Stimulated activated CD8-positive, alpha-beta memory T cell treated with anti-CD3 and anti-CD28 coated beads, Interleukin-7, amount 100 ng/mL, for 1 hour (primary cell): ENCODE measurements at places on chromosomes 4 and X.

- DNase-seq, result no peak
Measured at GRCh38 chr4:158929939-158930638, 161.3 kb downstream of the FNIP2 start.

DNA sequence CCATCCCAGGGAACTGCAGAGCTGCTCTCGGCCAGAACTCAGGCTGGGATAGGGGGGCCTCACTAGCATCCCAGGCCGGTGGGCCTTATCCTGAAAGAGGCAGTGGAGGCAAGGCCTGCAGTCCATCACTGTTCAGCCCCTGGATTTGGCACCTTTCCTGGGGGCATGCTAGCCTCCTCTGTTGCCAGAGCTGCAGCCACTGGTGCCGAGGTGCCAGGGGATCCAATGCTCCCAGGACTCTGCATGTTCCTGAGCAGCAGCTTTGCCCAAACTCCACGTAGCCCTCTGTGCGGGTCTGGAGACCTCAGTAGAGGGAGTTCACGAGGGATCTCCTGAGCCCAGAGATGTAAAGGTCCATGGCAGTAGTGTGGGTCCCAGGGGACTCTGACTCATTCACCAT lies 551.7 kb upstream of the AMOT start:
- no peak for DNase-seq

GRCh38 chr4:109739547-109739946 lies 9.7 kb upstream of the PLA2G12A start:
- DNase-seq, result no peak

GRCh38 chr4:108520807-108521206 lies 99.6 kb upstream of the RPL34 start:
- no peak for DNase-seq

- no peak for DNase-seq
Measured at GRCh38 chr4:90189178-90189577, 62.0 kb downstream of the CCSER1 start.

GRCh38 chr4:151408380-151408629 lies 671 bp upstream of the FHIP1A start:
- DNase-seq, result no peak

DNA sequence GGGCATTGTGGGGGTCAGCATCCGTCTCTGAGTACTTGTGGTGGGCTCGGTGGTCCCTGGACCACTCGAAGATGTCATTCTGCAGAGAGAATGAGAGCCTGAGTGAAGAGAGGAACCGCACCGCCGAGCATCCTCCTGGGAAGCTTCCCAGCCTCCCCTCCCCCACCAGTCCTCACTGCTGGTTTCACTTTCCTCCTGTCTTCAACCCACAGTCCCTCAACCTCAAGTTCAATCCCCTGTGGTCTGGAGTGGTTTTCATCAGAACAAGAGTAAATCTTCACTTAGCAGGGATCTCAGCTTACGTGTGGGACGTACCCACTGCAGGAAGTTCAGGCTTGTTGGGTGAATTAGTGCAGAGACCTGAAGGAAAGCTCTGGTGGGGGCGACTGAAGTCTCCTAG lies 117.8 kb downstream of the SCD5 start:
- no peak for DNase-seq

DNA sequence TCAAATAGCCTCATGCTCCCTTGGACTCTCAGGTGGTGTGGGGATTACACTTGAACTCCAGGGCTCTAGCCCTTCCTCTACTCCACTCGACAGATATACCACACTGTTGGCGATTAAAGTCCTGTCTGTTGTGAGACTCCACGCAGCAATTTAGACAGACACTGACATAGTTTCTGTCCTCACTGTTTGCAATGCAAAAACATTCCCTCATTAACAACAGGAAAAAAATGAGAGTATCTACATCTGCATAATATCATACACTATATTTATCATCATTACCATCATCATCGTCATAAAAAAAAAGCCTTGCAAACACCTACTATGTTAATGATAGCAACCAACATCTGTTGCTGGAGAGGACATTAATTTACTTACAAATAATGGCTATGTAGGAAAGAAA lies 132.4 kb downstream of the RASL11B start:
- DNase-seq, result no peak

GRCh38 chrX:72381439-72382201 lies 75.9 kb upstream of the CITED1 start:
- DNase-seq, result no peak

DNA sequence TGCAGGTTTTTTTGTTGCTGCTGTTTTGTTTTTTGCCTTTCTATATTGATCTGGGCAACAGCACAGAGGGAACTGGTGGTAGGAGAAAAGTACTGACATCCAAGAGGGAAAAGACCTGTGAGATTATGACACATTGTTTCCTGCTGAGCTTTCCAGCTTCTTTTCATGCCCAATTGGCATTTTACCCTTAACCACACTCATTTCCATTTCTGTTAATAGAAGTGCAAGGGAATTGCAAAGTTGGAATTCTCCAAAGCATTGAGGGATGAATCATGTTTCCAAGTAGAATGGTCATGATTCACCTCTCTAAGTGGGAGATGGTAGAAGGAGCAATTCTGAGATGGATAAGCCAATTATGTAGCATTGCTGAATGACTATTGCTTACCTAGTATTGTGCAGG lies 161.5 kb downstream of the PPARGC1A start:
- DNase-seq, result no peak

DNA sequence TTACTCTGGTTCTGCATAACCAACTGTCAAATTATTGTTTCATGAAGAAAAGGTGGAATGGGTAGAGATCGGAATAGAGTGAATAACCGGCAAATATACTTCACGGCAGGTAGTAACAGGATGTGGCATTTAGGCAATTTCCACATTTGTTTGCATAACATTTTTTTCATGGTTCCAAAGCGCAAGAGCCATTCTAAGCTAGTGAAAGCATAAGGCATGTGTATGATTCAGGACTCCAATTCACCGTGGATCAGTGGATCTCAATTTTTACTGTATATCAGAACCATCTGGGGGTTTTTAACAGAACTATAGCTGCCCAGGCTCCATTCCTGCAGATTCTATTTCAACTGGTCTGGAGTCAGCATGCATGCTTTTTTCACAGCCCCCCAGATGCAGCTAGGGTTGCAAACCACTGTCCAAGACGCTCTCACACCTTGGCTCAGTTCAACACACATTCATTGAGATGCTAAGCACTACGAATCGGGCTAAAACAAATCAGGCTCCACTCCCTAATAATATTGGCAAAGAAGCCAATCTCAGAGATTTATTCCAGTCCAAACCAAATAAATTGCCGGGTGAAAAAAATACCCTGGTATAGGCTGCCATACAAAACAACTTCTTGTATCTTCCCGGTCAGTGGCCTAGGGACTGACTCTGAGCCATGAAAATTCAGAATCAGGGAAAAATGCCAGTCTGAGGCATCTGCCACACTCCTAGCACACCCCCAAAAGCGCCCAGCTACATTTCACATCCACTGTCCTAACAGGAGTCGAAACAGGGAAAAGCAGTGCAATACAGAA lies 30.0 kb downstream of the AFAP1 start:
- no peak for DNase-seq

DNA sequence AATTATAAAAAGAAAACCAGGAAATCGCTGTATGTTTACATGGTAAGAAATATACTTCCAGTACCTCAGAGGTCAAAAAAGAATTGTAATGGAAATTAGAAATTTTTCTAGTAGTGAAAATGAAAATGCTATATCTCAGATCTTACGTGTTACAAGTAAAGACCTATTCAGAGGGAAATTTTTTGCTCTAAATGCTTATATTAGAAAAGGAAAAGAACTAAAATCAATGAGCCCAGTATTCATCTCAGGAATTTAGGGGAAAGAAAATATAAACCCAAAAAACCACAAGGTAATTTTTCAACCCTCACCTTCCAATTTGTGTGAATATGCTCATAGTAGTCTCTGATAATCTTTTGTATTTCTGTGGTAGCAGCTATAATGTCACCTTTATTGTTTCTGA lies 145.6 kb downstream of the RAP1GDS1 start:
- DNase-seq, result no peak

- no peak for DNase-seq
Measured at GRCh38 chr4:3467601-3468031, 4.5 kb downstream of the DOK7 start.

- DNase-seq, result no peak
Measured at GRCh38 chr4:38562751-38563198, 101.2 kb upstream of the KLF3 start.

- no peak for DNase-seq
Measured at GRCh38 chr4:139682741-139683151, 17.1 kb downstream of the MGST2 start.

GRCh38 chrX:97326456-97326855 lies 442.7 kb downstream of the RPA4 start:
- no peak for DNase-seq

DNA sequence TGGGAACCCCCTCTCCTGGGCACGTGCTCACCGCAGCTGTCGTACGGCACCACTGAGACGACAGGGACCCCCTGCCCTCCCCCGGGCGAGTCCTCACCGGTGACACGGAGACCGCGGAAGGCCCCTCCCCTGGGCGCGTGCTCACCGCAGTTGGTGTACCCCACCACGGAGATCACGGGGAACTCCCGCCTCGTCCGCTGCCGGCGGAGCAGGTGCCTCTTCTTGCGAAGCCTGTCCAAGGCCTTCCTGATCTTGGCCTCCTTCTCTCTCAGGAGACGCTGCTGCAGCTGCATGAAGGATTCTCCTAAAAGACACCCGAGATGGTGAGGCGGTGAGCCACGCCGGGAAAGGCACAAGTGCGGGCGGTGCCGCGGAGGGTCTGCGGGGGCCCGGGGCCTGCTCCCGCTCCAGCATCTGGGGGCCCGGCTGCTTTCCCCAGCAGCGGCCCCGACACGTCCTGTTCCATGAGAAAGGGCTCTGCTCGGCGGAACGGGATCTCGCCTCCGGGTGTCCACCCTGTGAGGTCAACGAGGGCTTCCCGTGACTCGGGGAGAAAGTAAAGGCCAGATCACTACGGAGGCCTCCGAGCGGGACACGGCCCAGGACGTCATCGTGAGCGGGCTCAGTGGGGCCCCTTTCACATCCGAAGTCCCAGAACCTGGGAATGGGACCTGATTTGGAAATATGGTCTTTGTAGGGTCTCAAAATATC lies 5.8 kb downstream of the GTPBP6 start:
- DNase-seq, result no peak

DNA sequence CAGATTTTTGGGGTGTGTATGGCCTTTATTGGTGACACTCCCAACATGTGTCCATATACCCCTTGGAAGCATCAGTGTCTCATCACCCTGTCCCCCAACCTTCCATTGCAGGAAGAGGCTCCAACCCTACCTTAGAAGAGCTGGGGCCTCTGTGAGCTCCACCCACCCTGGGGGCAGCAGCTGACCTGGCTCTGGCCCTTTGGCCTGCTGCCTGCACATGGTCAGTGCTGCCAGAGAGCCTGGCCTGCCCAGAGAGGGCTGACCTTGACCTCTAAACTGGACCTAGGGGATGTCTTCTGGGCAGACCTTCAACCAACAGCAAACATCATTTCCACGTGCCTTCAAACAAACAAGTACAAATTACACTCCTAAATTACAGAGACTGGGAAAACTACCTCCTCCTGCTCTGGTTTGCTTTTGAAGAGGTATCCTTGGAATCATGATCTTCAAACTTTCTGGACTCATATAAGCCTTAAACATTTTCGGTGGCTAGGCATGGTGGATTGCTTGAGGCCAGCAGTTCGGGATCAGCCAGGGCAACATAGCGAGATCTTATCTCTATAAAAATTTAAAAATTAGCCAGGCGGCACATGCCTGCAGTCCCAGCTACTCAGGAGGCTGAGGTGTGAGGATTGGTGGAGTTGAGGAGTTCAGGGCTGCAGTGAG lies 27.3 kb upstream of the KIAA0232 start:
- no peak for DNase-seq

DNA sequence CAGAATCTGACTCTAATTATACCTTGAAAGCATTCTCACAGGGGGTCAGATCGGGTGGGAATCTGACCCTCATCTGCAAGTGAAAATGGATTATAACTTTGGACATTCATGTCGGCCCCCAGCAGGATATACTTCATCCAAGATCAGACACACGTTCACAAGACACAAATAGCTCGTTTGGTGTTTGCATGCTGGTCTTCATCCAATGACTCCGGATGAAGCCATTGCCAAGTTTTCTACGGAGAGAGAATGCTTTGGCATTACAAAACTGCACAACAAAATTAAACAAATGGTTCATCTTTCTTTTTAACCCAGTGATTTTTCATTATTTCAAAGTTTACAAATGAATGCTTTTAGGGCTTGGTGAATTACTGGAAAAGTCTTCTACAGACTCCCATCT lies 105.5 kb downstream of the MID1 start:
- no peak for DNase-seq

- DNase-seq, result no peak
Measured at GRCh38 chr4:138775489-138775888, 240.1 kb upstream of the NOCT start.

DNA sequence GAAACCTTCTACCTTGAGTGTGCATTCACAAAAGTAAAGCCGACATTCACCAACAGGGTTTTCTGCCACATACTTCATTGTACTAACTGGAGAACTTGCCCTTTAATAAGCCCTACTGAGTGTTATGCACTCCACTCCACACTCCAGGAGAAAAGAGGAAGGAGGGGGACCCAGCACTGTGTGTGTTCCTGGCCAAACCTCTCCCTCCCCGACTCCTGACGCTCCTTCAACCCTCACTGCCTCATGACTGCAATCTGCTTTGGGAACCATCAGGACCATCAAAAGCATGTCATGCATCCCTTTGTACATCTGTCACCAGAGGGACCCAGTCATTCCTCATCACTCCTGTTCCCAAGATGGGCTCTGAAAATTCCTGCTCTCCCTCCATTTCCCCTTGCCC lies 143.7 kb downstream of the RASL11B start:
- no peak for DNase-seq

DNA sequence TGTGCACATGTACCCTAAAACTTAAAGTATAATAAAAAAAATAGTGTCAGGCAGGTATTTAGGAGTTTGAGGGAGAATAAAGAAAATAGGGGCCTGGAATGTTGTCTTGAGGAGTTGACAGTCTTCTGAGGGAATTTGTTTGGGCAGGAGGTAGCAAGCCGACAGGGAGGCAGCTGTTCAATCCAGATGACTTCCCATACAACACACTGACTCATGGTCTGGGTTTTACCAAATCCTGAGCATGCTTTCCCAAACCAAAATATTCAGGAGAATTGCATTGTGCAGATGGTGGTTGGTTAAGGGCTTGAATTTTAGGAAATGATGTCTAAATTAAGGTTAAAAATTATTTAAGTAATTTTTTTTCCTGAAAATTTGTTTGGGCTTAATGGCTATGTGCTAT lies 430.0 kb downstream of the INPP4B start:
- no peak for DNase-seq

DNA sequence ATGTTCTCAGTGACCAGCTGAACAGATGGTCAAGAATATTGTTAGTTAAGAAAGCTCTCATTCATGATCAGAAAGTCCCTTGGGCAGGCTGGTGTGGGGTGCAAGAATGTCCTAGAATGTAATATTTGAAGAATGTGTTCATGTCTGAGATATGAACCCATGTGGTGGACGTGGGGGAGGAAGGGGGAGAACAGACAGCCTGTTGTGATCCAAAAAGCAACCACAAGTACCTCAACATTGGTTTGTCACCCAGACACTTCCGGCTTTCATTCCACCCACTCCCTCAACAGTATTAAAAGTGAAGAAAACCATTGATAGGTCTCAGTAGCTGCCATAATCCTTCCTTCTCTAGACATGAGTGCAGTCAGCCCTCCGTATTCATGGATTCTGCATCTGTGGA lies 82.2 kb downstream of the MAML3 start:
- DNase-seq, result no peak

- no peak for DNase-seq
Measured at GRCh38 chr4:69095301-69095731, 958 bp upstream of the UGT2B7 start.

GRCh38 chr4:40719008-40719623 lies 30.6 kb upstream of the NSUN7 start:
- DNase-seq, result no peak

GRCh38 chrX:38627683-38628082 lies 66.3 kb downstream of the TSPAN7 start:
- no peak for DNase-seq
